Caco-2 (cell line): ENCODE measurements at places on chromosomes 12 and 14.
A peak's percentile ranks its signal among the peaks of the same experiment; 100 is the strongest.

DNA sequence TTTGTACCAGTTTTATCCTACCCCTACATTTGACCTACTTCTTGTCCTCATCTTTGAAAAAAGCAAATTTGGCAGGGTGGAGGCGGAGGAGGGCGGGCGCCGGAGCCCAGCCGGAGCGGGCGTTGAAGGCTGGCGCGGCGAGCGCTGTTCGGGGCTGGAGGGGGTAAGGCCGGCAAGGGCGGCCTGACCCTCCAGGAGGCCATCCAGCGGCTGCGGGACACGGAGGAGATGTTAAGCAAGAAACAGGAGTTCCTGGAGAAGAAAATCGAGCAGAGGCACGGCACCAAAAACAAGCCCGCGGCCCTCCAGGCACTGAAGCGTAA, 27.2 kb downstream of the FBXO34 start:
- H3K27me3 ChIP-seq, result no peaks in the 10 kb centered on the region
- H3K4me3 ChIP-seq, result no peak overlapping the region
- peaks cover 13% of the 10 kb centered on the region for H3K4me1 ChIP-seq
- no peak overlapping the region for H3K27ac ChIP-seq
- no peak for DNase-seq

- H3K4me1 ChIP-seq, result no peaks in the 10 kb centered on the region
- no peak overlapping the region for H3K4me3 ChIP-seq
- no peak overlapping the region for H3K27ac ChIP-seq
Observed at GRCh38 chr12:128426511-128426910, 159.5 kb downstream of the TMEM132C start.

GRCh38 chr14:64201296-64201695, 92.9 kb downstream of the ESR2 start:
- no peaks in the 10 kb centered on the region for H3K36me3 ChIP-seq
- H3K27me3 ChIP-seq, result no peaks in the 10 kb centered on the region
- peaks cover 15% of the 10 kb centered on the region; the same call in 1 of the 2 replicates for H3K4me1 ChIP-seq
- no peak overlapping the region for H3K27ac ChIP-seq
- peak; percentile 23 for DNase-seq
- no peak overlapping the region for H3K4me3 ChIP-seq

- H3K27me3 ChIP-seq, result no peaks in the 10 kb centered on the region
- no peaks in the 10 kb centered on the region for H3K4me1 ChIP-seq
- no peak for DNase-seq
- no peak overlapping the region for H3K4me3 ChIP-seq
- H3K36me3 ChIP-seq, result no peaks in the 10 kb centered on the region
- H3K27ac ChIP-seq, result no peak overlapping the region
Observed at GRCh38 chr14:26765301-26765700, 167.5 kb upstream of the NOVA1 start.

GRCh38 chr14:50116966-50117365, 594 bp upstream of the VCPKMT start:
- H3K4me1 ChIP-seq, result 0 out of 2 replicates have a peak, but pooled peaks cover 4% of the 10 kb centered on the region
- H3K36me3 ChIP-seq, result no peaks in the 10 kb centered on the region
- no peak for DNase-seq
- H3K27ac ChIP-seq, result peak overlapping the region; percentile 99
- H3K4me3 ChIP-seq, result peak overlapping the region; percentile 92
- H3K27me3 ChIP-seq, result no peaks in the 10 kb centered on the region

GRCh38 chr14:94143239-94143638, 13.8 kb upstream of the IFI27L2 start:
- no peak overlapping the region for H3K4me3 ChIP-seq
- no peaks in the 10 kb centered on the region for H3K27me3 ChIP-seq
- no peaks in the 10 kb centered on the region for H3K4me1 ChIP-seq
- peak; percentile 20 for DNase-seq
- H3K27ac ChIP-seq, result no peak overlapping the region

- H3K27ac ChIP-seq, result no peak overlapping the region
- H3K4me1 ChIP-seq, result peaks cover 8% of the 10 kb centered on the region; the same call in 1 of the 2 replicates
- no peak overlapping the region for H3K4me3 ChIP-seq
- no peak for DNase-seq
- no peaks in the 10 kb centered on the region for H3K27me3 ChIP-seq
Observed at GRCh38 chr12:75481013-75481705, 604 bp downstream of the GLIPR1 start.

DNA sequence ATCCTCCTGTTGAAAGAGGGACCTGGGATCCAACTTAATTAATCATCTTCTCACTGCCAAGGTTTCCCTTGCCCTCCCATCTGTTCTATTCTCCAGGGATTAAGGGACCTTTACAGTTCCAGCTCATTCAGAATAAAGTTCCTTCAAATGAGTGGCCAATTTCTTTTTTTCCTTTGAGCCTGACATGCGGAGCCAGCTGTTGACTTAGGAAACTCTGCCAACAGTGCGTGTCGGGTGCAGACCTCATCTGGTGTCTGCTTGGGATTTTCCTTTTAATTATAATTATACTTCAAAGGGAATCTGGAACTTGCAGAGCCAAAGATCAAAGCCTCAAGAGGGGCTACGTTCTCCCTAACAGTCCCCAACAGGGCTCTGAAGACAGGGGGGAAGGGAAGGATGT, 64.8 kb downstream of the CCDC60 start:
- no peak overlapping the region for H3K27ac ChIP-seq
- H3K4me3 ChIP-seq, result no peak overlapping the region
- DNase-seq, result no peak
- H3K36me3 ChIP-seq, result no peaks in the 10 kb centered on the region

GRCh38 chr12:12890543-12891079, 751 bp upstream of the GPRC5A start:
- peaks cover 35% of the 10 kb centered on the region for H3K4me1 ChIP-seq
- DNase-seq, result peak; percentile 89
- peak overlapping the region; percentile 96 for H3K27ac ChIP-seq
- H3K36me3 ChIP-seq, result no peaks in the 10 kb centered on the region

DNA sequence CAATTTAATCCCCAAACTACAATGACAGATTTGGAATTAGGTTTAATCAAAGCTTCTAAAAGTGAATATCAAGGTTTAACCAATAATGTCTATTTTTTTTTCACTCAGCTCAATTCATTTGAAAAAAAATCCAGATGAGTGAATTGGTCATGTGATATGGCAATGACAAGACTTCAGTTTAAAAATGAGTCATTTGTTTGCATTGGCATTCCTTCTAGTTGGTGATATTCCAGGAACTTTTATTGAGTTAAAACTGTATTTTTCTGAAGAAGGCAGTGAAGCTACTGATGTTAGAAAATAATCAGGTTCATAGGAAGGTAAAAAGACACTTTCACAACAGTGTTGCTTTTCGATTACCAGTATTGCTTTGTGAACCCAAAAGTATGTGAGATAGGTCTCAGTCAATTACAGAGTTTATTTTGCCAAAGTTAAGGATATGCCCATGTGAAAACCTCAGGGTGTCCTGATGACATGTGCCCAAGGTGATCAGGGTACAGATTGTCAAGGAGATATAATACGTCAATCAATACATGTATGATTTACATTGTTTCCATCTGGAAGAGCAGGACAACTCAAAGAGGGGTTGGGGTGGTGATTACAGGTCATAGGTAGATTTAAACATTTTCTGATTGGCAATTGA, 1214.9 kb downstream of the GALC start:
- no peak overlapping the region for H3K4me3 ChIP-seq
- peak overlapping the region; percentile 64 for H3K27ac ChIP-seq
- H3K36me3 ChIP-seq, result no peaks in the 10 kb centered on the region
- H3K27me3 ChIP-seq, result no peaks in the 10 kb centered on the region
- 0 out of 2 replicates have a peak, but pooled peaks cover 7% of the 10 kb centered on the region for H3K4me1 ChIP-seq

DNA sequence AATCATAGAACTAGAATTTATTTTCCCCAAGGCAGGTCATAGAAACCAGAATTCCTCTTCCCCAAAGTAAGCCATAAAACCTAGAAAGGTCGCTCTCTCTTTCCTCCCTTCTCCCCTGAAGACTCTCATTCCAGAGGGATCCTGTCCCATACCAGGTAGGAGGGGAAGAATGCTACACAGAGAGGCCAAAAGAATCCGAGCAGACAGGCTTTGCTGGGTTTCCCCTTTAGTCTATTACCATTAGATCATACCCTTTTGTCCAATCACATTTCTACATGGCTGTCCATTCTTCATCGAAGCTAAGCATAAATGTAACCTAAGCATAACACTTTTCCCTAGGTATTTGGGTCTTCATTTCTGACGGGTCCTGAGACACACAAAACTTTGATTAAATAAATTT, 204.5 kb downstream of the SPTSSA start:
- DNase-seq, result peak; percentile 39
- no peaks in the 10 kb centered on the region for H3K27me3 ChIP-seq
- no peaks in the 10 kb centered on the region for H3K36me3 ChIP-seq
- H3K27ac ChIP-seq, result peak overlapping the region; percentile 90
- peaks cover 22% of the 10 kb centered on the region; the same call in 1 of the 2 replicates for H3K4me1 ChIP-seq

GRCh38 chr12:124884587-124885438, 21.1 kb upstream of the SCARB1 start:
- H3K4me1 ChIP-seq, result peaks cover 47% of the 10 kb centered on the region
- H3K27me3 ChIP-seq, result no peaks in the 10 kb centered on the region
- H3K36me3 ChIP-seq, result no peaks in the 10 kb centered on the region
- H3K4me3 ChIP-seq, result no peak overlapping the region
- H3K27ac ChIP-seq, result peak overlapping the region; percentile 97
